ENCODE measurements at places on chromosomes 5 and 9. TPM values are rescaled to one million over a fixed set of nuclear protein-coding genes. Genes with fewer than 3 reads are reported as not detected.

The DNM1 gene
- total RNA-seq: 0.39 TPM

The OTP gene
- not detected for total RNA-seq

The FCN2 gene
- not detected for total RNA-seq

The BARHL1 gene
- not detected for total RNA-seq

The TRIM52 gene
- 4.2 TPM for total RNA-seq

The RFX3 gene
- total RNA-seq: 2.8 TPM
